T-cell (primary cell): ENCODE measurements at places on chromosomes 3 and 15. TPM values are rescaled to one million over a fixed set of nuclear protein-coding genes. Genes with fewer than 3 reads are reported as not detected.

GRCh38 chr3:46649436-46649835, 37.1 kb downstream of the FAM240A start:
- H3K4me3 ChIP-seq: no peak overlapping the region
- H3K4me1 ChIP-seq: no peaks in the 10 kb centered on the region
- no peak overlapping the region for H3K27ac ChIP-seq
- no peak for DNase-seq
- H3K36me3 ChIP-seq: no peaks in the 10 kb centered on the region
- H3K27me3 ChIP-seq: peaks cover 8% of the 10 kb centered on the region

DNA sequence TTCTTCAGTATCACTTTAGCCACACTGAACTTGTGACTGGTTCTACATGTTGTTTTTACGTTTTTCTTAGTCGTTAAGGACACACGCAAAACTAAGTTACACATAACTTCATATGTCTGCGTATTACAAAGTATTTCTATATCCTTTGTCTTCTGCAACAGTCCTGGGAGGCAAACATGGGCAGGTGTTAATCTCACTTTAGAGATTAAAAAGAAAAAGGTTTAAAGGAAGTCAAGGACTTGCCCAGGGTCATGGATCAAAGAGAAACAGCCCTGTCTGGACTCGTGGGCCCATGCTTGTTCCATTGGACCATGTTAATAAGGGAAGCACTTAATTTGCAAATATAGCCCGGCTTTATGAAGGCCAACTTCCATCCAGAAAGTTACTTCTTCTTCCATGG, 98.6 kb upstream of the LPP start:
- H3K4me1 ChIP-seq: no peaks in the 10 kb centered on the region
- H3K27ac ChIP-seq: no peak overlapping the region
- H3K4me3 ChIP-seq: no peak overlapping the region
- H3K36me3 ChIP-seq: no peaks in the 10 kb centered on the region

Gene PAK6
- 0.28 TPM for total RNA-seq

- H3K4me1 ChIP-seq: no peaks in the 10 kb centered on the region
- DNase-seq: no peak
- peaks cover 9% of the 10 kb centered on the region for H3K27me3 ChIP-seq
- H3K27ac ChIP-seq: no peak overlapping the region
- no peak overlapping the region for H3K4me3 ChIP-seq
Measured at GRCh38 chr15:100672959-100673358, 70.6 kb downstream of the ASB7 start.
